CD4-positive, alpha-beta T cell treated with Interferon gamma for 1 hour (primary cell): ENCODE measurements at places on chromosomes 13 and 19.

DNA sequence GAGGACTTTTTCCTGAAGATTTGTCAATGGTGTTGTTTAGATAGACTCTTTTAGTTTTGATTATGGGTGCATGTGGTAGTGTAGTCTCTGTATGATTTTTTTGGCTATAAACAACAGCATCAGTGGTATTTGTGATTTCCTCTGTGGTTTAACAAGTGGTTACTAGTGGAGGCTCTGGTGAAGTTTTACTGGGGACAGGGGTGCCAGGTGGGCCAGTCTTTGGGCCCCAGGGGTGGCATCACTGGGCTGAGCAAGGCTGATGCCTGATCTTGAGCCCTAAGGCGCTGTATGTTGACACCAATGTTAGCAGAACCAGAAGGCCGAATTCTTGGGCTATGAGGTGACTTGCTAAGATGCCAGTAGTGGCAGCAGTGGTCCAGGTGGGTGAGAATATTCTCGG is 811.4 kb downstream of the DACH1 start:
- DNase-seq, result no peak

- no peak for DNase-seq
These were observed 4.8 kb downstream of the ADPRHL1 start for GRCh38 chr13:113448545-113448884.

DNA sequence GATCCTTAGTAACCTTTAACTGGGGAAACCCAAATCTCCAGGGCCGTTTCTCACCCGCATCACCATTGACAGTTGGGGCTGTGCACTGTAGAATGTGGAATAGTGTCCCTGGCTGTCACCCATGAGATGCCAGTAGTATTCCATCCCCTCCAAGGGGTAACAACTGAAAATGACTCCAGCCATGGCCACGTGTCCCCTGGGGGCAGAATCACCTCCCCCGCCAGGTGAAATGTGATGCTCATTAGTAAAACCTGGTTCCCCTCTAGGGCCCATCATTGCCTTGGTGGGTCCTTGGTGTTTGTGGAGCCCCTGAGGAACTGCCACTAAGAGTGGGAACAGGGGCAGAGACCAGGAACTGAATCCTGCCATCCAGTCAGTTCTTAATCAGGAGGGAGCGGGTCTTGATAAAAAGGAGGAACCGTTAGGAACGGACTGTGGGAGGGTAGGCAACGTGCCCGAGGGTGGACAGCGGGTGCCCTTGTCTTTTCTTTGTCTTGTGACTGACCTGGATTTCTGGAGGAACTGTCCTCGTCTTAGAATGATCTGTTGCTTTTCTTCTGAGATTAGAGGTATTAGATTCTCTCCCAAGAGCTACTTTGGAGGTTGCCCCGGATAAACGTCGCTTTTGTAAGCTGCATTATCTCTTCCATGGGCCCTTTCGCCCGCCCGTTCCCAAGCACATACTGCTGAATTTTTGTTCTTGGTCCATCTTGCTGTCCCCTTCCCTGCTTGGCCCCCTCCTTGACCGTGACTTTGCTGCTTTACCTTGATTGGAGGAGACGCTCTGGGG is 3.5 kb downstream of the MYO9B start:
- no peak for DNase-seq

GRCh38 chr19:10892256-10892655 is 20.9 kb downstream of the CARM1 start:
- no peak for DNase-seq

DNA sequence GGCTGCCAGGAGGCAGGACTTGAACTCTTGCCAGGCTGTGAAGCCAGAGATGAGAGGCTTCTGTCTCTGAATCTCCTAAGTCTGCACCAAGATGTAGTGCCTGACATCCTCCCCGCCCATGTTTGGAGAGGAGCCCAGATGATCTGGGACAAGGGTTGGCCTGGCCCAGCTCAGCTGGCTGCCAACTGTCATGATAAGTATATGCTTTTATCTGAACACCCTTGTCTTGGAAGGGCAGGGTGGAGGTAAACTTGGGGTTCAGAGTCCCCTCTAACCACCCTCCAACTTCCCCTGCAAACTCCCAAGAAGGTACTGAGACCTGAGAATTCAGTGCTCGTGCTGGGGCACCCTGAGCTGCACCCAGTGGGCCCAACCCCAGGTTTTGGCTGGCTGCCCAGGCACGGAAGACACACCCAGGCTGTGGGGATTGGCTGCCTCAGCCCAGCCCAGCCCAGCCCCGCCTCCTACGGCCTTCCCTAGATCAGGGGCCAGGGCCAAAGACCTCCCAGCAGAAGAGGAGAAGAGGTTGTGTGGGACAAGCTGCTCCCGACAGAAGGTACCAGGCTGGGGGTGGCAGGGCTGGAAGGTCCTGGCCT is at the start of gene CYP4F12:
Gene CYP4F12, plus strand, starts transcription at position 508 of the 596 bp plus-strand sequence. CDS start 443 bp downstream, outside the sequence.
- DNase-seq, result no peak

DNA sequence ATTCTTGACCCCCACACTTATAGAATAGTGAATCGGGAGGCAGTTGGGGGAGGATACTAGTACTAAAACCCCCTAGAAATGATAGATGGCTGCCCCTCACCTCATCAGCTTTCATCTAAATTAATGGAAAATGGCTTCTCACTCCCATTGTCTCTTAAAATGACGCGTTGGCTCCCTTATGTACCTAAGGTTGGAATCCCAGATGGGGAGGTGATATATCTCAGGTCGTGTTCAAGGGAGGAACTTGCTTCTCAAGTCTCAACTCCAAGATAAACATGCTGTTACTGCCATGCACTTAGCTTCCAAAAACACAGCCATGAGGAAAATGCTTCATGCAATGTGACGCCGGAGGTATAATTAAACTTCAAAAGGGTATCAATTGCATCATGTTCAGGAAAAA is 18.8 kb upstream of the UBE2L5 start:
- no peak for DNase-seq

DNA sequence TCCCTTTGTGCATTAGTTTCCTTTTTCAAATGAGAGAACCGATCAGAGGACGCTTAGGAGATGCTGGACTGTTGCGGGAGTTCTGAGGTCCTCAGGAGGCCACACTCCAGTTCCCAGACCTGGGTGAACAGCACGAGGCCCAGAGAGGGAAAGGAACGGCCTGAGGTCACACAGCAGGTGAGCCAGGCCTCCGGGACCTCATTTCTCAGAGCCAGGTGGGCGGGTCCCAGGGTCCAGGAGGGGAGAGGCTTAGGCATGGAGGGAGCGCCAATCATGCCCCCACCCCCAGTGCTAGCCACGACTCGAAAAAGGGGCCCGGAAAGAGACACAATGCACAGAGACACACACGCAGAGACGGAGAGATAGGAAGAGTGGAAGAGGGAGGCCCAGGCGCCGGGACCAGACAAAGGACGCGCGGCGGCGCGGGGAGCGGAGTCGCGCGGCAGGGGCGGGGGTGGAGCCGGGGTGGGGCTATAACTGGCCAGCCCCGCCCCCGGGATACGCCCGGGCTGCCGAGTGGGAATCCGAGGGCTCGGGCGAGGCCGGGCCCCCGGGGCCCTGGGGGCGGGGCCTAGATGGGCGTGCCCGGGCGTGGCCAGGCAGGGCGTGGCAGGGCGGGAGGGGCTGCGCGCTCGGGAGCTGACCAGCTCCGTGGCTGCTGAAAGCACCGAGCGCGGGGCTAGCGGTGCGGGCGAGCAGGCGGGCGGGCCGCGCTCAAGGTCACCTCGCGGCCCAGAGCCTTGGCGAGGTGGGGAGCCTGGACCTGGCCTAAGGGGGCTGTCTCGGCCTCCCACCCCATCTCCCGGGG is 1.6 kb downstream of the ELAVL3 start:
- no peak for DNase-seq

DNA sequence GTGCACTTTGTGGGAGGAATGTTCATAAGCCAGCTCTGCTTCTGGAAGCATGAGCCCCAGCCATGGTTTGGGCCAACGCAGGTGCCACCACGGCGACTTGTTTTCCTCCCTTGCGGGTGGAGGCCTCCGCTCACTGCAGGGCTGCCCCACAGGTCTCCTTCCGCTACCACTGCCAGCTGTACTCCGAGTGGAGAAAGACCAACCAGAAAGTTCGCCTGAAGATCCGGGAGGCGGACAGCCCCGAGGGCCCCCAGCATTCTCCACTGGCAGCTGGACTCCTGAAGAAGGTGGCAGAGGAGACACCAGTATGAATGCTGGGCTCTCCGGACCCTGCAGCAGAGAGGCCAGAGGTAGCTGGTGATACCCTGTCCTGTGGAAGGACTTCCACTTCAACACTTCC is 6.5 kb upstream of the HNRNPM start:
- no peak for DNase-seq

DNA sequence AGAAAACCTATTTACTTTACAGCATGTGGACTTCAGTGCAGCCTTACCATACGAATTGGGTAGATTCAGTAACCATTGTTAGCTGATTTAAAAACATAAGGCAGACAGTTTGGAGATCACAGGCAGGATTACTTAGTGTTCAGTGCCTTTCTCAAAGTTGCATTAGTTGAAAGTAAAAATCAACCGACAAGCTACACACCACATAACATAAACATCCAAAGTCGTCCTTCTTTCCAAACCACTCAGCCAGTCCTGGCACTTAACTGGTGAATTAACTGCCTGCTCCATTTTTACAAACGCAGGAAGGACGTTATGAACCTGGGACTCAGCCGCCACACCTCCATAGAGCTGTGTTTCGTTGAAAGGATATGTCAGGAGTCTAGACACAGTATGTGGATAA is 91.4 kb downstream of the COL4A1 start:
- DNase-seq, result no peak

- no peak for DNase-seq
These were observed 289.8 kb downstream of the COG6 start for GRCh38 chr13:39945226-39945625.
